Lower lobe of right lung (tissue), 2 donors: ENCODE measurements at places on chromosomes 4 and X. TPM values are rescaled to one million over a fixed set of nuclear protein-coding genes. Genes with fewer than 3 reads are reported as not detected.
A peak's percentile ranks its signal among the peaks of the same experiment; 100 is the strongest.

PNMA5 gene
- 0.18 TPM for total RNA-seq

PNMA3 gene
- total RNA-seq = 0.41 TPM

- H3K4me3 ChIP-seq = no peak overlapping the region
- H3K36me3 ChIP-seq = no peaks in the 10 kb centered on the region
- DNase-seq = no peak
Observed at GRCh38 chr4:108146819-108147218, 21.9 kb downstream of the LEF1 start.

GRCh38 chrX:153981771-153982533 is 9.4 kb downstream of the TMEM187 start:
- peak; percentile 73 for DNase-seq
- peak overlapping the region; percentile 49 for H3K27ac ChIP-seq
- H3K4me1 ChIP-seq = peaks cover 13% of the 10 kb centered on the region
- H3K36me3 ChIP-seq = no peaks in the 10 kb centered on the region
- no peak overlapping the region for H3K4me3 ChIP-seq
- no peaks in the 10 kb centered on the region for H3K27me3 ChIP-seq

ARL13A gene
- total RNA-seq = not detected

- no peaks in the 10 kb centered on the region for H3K36me3 ChIP-seq
- no peaks in the 10 kb centered on the region for H3K27me3 ChIP-seq
- H3K27ac ChIP-seq = no peak overlapping the region
- no peak for DNase-seq
Observed at GRCh38 chr4:148007314-148007760, 275.4 kb downstream of the ARHGAP10 start.
